Naive thymus-derived CD8-positive, alpha-beta T cell (primary cell): ENCODE measurements at places on chromosomes 5 and 9.

DNA sequence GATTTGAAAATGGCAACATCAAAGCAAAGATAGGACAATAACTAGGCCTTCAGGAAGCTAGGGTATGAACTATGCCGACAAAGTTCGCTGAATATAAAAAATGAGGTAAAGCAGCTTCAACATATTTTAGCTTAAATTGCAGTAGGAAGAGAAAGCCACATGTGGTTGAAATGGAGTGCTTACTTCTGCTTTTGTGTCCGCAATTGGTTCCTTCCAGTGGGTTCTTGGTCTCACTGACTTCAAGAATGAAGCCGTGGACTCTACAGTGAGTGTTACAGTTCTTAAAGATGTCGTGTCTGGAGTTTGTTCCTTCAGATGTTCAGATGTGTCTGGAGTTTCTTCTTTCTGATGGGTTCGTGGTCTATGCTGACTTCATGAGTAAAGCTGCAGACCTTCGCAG, 95.2 kb downstream of the APTX start:
- no peak for DNase-seq

- DNase-seq = no peak
Observed at GRCh38 chr9:89534515-89535287, 36.8 kb upstream of the SEMA4D start.

GRCh38 chr5:8060953-8061429, 192.0 kb downstream of the MTRR start:
- DNase-seq = no peak

- no peak for DNase-seq
Observed at GRCh38 chr9:112472996-112473395, 13.6 kb upstream of the KIAA1958 start.

DNA sequence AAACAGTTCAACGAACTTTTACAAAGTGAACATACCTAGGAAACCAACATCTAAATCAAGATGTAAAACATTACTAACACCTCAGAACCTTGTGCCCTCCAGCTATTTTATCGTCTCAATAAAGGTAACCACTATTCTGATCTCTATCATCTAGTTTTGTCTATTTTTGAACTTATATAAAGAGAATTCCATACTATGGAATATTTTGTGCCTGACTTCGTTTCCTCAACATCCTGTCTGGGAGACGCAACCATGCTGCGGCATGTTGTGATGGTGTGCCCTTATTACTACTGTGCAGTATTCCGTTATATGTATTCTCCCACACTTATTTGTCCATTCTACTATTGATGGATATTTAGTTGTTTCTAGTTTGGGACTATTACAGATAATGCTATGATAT, 99.2 kb downstream of the NR6A1 start:
- DNase-seq = no peak

- no peak for DNase-seq
Observed at GRCh38 chr5:14258840-14259239, 115.7 kb downstream of the TRIO start.

- no peak for DNase-seq
Observed at GRCh38 chr5:1971944-1972343, 89.2 kb upstream of the IRX4 start.
